ENCODE measurements at places on chromosomes 2 and 18.

GRCh38 chr2:218008060-218009040 lies 5.6 kb upstream of the TNS1 start:
- no peak for DNase-seq

DNA sequence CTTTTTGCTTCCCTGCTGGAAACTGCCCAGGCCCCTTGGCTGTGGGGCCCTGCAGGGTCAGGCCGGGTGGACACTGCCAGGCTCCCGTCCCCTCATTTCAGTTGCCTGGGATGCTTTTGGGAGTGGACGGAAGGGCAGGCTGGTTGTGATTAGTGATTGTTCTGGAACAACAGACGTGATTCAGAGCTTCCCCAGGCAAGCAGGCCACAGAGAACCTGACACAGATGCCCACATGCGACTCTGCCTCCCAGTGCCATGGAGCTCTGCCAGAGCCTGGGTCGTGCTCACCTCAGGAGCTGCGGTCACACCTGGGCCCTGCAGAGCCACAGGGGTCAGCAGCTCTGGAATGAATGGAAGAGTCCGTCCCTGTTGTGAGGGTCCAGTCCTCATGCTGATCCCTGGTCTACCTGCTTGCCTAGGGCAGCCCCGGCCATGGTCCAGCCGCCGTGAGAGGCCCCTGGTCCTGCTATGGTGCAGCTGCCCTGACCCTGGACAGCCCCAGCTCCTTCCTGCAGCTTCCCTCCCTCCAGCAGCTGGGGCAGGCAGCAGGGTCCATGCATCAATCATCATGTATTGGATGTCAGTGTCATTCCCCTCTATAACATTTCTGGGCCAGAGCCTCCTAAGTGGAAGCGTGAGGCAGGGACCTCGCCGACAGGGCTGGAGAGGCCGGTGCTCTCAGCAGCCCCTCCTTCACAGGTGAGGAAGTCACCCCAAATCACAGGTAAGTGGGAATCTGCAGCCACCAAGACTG lies 518.6 kb upstream of the MYT1L start:
- no peak for DNase-seq

- DNase-seq = no peak
Observed at GRCh38 chr2:149089068-149089467, 50.6 kb downstream of the LYPD6B start.

DNA sequence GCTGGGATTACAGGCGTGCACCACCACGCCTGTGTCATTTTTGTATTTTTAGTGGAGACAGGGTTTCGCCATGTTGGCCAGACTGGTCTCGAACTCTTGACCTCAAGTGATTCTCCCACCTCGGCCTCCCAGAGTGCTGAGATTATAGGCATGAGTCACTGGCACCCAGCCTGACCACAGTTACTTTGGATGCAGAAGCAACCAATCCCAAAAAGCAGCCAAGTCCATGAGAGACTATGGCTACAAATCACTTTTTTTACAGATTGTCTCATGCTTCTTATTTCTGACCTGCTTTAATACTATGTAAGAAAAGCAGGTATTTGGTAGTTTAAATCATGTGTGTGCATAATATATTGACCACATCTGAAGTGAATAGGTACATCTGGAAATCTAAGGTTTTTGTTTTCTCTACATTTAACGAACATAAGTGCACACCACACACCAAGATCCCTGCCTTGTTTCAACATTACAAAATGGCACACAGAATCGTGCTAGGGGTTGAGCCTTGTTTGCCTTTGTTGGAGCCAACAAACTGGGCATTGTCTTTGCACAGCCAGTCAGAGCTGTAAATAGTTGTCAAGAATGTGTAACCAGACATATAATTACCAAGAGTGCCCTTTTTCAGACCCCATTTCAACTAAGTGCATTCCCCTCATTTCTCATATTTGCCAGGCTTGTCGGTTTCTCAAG lies 18.3 kb upstream of the MAP4K4 start:
- DNase-seq = peak; percentile 44

DNA sequence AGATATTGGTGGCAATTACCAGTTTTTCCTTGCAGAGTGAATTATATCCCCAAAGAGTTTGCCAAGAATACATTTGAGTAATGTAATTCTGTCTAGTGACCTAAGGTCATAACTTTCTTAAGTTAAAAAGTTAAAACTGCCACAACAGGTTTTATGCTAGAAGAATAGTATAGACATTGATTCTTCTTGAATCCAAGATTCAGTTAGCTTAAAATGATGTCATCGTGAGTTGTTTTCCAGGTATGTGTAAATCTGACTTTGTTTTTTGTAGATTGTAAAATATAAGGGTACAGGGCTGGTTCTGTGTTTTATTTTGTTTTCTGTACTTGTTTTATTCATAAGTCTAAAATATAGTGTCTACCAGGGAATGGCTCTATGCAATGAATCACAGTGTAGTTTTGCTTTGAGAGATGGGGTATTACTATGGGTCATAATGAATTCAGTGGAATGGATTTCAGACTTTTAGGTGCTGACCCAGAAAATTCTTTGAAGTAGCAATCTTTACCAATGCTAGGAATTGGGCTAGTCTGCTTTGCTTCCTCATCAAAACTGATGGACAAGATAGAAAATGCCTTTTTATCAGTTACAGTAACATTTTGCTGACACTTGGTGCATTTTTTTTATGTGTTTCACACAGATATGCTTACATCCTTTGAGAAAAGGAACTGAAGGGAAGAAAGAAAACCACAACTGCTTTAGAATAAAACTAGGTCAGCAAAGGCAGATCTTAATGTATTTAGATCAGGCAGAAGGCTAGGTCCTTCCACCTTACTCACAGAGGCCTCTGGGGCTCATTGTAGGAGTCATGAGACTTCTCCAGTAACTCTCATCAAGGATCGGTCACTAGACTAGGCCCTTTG lies 20.8 kb upstream of the MGAT5 start:
- DNase-seq = no peak

GRCh38 chr2:42602218-42602875 lies 33.9 kb downstream of the MTA3 start:
- DNase-seq = no peak

GRCh38 chr2:52939250-52939649 lies 828.4 kb upstream of the CHAC2 start:
- no peak for DNase-seq

GRCh38 chr2:49959961-49960553 lies 805.7 kb upstream of the FSHR start:
- DNase-seq = no peak

DNA sequence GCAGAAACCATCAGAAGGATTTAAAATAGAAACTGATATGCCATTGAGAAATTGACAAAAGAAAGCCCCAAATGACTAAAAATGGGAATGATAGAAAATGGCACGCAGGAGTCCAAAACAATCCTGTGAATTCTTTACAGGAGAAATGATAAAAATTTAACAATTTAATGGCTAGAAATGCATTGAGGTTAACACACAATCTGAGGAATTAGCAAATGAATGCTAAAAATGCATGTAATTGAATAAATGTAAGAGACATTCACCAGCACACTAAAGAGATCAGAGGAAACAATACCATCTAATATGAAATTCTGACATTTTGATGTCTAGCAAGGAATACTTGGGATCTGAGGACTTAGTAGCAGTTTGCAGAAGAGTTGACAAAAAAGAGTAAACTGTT lies 37.0 kb downstream of the MARCHF4 start:
- DNase-seq = no peak

DNA sequence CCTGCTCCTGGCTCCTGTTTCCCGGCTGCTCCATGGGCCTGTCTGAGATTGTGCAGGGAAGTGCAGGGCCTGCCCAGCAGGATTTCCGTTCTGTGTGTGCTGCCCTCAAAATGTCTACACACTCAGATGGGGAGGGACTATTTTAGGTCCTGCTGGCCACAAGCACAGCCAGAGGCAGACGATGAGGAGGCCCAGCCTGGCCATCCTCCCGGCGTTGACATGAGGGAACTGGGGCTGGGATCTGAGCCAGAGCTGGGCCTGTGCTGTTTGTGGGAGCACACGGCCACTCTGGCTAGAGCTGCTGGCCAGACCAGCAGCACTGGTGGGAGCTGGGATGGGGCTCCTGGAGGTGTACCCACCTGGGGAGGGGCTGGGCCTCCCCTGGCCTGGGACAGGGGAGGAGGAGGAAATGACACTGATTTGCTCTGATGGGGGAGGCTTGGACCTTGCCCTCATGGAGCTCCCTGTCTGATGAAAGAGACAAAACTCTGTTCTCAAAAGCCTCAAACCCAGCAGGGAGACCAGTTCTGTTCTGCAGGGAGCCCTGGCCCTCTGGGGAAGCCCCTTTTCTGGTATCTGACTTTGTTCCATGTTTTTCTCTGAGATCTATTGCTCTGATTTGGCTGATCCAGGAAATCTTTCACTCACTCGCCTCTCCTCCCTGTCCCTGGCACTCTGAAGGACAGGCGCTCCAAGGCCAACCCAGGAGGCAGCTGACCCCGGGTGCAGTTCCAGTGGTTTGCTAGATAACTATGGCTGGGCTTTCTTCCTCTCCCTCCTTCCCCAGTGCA lies 161.8 kb downstream of the DYSF start:
- no peak for DNase-seq

DNA sequence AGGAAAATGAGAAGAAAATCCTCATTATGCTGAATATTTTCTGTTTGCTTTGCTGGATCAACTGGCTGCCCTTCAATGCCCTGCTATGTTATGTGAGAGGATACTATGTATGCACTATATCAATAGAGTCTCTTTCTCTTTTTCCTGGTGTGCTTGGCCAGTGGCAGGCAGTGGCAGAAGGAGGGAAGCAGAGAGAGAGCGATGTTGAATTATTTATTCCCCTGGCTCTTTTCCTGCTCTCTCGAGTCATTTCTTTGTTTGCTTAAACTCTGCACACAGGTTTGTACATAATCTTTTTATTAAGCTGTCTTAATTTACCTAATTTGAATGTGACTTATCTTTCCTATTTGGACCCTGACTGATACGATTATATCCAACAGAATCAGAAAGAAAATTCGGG lies 1727.3 kb downstream of the SUCLG1 start:
- DNase-seq = no peak

DNA sequence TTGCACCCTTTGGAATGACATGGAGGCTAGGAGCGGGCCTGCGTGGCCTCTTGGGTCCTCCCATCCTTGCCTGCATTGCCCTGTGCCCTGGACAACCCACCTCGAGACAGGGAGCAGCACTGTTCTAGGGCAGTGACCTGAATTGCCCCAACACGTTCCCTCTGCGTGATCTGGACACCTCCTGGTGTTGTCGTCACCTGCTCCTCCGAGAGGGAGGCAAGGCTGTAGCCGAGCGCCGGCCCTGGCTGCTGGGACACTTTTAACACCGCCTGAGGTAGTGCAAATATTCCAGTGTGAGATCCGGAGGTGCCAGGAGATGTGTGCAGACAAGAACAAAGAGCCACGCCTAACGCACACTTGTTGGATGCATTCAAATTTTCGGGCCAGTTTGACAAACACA lies 131.5 kb downstream of the SMAD7 start:
- DNase-seq = no peak

DNA sequence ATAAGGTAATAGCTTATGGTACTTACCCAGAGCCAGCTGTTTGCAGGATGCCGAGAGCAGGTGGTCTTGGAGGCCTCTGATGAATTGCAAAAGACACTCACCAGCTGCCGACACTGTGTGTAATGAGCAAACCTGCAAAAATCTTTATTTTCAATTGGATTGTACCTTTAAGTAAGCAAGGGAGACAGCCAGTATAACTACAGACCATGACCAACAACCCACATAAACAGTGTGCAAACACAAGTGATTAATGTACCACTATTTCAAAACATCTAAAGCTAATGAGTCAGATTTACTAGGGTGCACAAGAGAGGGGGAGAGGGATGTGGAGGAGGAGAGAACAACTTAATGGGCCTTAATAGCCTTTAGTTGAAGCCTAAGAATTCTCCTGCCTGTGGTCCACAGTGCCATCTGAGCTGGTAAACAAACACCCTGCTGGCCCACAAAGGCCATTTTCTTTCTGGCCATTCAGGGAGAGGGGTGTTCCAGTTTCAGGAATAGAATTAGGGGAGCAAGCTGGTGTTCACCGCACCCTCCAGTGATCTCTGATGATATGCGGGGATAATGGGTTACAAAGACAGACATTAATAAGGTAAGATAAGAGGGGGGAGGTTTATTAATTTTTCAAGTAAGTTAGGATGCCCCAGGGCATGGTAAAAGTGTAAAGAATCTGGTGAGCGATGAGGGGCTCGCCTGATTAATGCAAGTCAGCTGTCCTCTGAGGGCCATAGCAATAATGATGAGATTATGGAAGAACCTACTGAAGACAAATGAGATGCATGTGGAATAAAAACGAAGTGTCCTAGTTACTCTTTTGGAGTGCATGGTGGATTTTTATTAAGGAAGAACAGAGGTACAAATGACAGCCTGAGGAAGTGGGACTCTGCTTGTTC lies 196.4 kb downstream of the HRH4 start:
- DNase-seq = peak; percentile 8

- DNase-seq = no peak
Observed at GRCh38 chr2:138087751-138088593, 123.7 kb downstream of the HNMT start.

GRCh38 chr2:227335713-227336112 lies 10.7 kb downstream of the MFF start:
- no peak for DNase-seq

- no peak for DNase-seq
Observed at GRCh38 chr2:54618646-54619565, 104.6 kb upstream of the EML6 start.

DNA sequence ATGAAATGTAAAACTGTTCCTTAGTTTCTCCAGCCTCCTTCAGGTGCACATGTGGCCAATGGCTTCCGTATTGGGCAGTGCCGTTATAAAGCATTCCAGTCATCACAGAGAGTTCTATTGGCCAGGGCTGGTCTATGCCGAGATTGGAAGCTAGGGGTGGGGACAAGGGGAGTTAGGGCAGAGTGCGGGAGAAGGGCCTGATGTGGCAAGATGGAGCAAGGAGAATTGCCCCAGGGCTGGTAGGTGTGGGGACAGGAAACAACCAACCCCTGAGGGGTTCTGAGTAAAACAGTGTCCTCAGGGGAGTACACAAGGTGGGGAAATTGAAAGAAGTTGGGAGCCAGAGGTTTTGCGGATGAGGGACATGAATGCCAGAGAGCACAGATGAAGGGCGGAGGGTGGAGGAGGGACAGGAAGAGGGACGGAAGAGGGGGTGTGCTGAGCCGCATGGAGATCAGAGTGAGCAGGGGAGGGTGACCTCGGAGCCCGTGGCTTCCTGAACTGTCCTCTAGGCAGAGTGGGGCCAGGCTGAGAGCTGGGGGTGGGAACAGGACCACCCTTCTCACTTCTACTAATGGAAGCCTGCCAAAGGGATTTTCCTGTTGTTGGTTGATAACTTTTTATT lies 9.1 kb upstream of the ATP6V1C2 start:
- DNase-seq = no peak

DNA sequence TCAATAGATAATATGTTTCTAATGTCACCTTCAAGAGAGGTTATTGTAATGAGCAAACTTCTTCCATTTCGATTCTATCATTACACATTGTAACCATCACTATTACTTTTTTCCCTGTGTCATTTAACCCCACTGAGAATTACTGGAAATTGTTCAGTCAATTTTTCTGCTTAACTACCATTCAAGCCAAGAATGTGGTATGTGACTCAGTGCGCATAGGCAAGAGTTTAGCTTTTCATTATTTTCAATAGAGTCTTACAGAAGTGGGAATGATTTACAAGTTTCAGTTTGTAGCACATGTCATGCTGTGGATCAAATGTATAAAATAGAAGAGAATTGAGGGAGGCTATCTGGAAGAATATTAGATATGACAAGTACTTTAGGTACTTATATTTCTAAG lies 34.3 kb upstream of the PIEZO2 start:
- no peak for DNase-seq

Measured in fibroblast of skin of left quadriceps (primary cell).